ENCODE measurements at places on chromosomes 3 and 15.

DNA sequence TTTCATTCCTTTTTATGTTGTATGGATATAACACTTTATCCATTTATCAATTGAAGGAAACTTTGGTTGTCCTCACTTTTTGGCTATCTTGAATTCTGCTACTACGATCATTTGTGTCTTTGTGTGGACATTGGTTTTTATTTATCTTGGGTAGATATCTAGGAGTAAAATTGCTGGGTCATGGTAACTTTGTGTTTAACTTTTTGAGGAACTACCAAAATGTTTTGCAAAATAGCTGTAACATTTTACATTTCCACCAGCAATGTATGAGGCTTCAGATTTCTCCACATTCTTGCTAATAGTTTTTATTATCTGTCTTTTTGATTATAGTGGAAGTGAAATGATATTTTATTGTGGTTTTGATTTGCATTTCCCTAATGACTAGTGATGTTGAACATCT lies 55.6 kb downstream of the TLNRD1 start:
- DNase-seq = no peak

- DNase-seq = no peak
Measured at GRCh38 chr3:50003824-50004223, 63.9 kb downstream of the RBM6 start.

DNA sequence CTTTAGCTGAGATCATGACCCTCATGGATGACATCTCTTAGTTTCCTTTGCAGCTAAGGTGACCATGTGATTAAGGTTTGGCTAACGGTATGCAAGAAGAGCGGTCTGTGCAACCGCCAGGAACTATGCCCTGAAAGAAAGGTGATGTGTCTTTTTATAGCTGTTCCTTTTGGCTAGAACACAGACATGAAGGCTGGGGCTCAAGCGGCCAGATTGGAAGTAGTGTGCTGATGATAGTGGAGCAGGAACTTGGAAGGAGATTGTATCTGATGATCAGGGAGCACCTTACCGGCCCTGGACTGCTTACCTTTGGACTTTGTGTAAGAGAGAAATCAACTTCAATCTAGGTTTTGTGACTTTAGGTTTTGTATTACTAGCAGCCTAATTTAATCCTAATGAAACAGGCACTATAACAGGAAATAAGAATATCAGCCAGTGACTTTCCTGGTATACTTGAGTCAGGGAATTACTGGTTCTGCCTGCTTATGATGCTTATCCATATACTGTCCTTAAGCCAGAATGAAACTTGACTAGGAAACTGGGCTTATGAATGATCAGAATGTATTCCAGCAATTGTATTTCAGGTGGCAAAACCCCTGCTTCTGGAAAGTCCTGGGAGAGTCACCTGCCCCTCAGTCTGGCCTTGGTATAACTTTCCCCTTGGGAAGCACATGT lies 164.3 kb upstream of the LRIG1 start:
- DNase-seq = peak; percentile 77

DNA sequence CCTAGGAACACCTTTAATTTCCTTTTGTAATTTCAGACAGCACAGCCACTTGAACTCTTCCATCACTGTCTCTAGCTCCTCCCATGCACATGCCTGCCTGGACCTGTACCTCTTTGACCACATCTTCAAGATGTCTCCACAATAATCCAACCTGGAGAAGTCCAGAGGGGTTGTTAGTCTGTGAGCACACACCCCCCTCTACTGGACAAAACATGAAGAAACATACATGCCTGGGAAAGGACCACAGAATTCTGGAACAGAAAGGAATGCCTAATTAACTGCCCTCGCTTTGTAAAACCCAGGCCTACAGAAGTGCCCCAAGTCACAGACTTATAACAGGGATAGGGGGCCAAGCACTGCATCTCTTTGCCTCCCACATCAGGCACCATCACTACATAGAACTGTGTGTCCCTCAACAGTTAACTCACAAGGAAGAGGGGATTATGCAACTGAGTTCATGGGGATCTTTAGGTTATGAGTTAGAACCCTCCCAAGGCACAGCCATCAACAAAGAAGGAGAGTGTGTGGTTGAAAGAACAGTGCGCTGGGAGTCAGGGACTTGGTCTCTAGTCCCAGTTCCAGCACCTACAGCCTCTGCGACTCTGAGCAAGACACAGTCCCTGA lies 61.7 kb downstream of the FMN1 start:
- peak; percentile 13 for DNase-seq

DNA sequence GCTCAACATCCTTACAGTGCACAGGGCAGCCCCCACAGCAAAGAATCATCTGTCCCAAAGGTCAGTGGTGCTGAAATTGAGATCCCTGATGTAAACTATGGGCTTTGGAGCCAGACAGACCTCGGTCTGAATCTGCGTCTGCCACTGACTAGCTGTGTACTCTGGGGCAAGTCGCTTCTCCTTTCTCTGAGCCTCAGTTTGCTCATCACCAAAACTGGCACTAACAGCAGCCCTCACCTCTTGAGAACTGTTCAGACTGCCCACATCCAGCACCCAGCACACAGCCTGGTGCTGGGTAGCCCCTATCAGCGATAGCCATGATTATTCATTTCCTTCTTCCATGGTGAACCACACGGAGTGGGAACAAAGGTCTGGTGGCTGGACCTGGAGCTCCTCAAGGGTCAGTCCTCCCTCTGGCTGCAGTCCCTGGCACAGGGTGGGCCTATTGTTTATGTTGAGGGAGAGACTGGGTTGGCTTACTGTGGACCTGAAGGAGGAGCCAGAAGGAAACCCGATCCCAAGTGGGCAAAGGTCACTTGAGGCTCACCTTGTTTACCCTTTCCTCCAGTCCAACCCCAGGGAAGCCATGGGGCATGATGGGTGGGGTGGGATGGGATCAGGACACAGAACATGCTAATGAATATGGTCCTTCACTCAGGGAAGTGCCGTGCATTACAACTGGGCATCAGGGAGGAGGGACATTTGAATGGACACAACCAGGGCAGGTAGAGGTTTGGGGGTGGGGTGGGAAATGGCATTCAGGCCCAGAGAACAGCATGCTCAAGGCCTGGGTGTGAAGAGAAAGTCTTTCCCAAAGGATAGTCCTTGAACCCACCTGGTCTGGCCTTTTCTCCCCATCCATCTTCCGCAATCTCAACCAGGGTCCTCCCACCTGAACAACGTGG lies 1.6 kb upstream of the PRKCD start:
- no peak for DNase-seq

DNA sequence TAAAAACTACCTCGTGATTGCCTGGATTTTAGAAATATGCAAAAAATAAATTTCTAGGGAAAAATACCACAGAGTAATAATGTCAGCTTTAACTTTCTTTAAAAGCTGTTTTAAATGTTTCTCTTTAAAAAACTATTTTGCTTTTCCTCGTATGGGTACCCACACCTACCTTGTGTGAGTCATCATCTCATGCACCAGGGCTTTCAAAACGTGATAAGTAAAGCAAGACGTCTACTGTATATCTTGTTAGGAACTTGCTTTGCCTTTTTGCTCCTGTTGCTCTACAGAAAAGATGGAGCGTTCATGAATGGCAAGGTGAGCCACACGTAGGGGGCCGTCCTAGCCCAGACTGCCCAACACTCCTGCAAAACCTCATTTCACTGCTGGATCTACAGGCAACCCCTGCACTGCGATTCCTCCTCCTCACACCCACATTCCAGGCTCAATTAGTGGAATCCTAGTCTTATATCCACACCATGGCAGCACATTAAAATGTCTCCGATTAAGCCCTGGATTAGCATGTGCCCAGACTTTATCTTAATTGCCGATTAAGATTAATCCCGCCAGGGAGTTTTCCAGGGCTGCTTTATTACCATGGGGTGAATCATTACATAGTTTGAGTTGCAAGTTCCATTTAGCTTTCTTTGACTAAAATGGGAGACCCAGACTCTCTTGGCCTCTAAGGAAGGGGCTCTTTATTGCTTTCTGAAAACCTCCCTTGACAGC lies 293.6 kb upstream of the ICE2 start:
- no peak for DNase-seq

GRCh38 chr15:86615411-86615810 lies 535.7 kb downstream of the AGBL1 start:
- no peak for DNase-seq

- no peak for DNase-seq
Measured at GRCh38 chr3:138600100-138600745, 6.2 kb upstream of the CEP70 start.
